ENCODE measurements at places on chromosomes 3 and 15.

DNA sequence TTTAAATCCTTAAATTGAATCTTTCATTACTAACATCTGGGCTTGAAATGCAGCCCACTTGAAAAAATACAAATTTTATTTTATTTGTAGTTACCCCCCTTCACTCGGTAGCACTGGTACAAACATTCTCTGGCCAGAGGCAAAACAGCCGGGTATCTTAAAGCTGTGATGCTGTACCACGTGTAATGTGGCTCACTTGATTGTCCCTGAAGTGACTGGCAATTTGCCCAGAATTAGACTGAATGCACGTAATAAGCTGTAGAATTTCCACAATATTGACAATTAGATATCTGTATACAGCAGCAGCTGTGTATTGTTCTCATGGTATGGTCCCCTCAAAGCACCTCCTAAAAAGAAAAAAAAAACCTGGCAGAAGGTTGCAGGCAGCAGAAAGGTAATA is 192.8 kb upstream of the TBC1D5 start:
- no peak for DNase-seq

GRCh38 chr3:100084100-100084806 is 30.0 kb downstream of the FILIP1L start:
- DNase-seq, result no peak

DNA sequence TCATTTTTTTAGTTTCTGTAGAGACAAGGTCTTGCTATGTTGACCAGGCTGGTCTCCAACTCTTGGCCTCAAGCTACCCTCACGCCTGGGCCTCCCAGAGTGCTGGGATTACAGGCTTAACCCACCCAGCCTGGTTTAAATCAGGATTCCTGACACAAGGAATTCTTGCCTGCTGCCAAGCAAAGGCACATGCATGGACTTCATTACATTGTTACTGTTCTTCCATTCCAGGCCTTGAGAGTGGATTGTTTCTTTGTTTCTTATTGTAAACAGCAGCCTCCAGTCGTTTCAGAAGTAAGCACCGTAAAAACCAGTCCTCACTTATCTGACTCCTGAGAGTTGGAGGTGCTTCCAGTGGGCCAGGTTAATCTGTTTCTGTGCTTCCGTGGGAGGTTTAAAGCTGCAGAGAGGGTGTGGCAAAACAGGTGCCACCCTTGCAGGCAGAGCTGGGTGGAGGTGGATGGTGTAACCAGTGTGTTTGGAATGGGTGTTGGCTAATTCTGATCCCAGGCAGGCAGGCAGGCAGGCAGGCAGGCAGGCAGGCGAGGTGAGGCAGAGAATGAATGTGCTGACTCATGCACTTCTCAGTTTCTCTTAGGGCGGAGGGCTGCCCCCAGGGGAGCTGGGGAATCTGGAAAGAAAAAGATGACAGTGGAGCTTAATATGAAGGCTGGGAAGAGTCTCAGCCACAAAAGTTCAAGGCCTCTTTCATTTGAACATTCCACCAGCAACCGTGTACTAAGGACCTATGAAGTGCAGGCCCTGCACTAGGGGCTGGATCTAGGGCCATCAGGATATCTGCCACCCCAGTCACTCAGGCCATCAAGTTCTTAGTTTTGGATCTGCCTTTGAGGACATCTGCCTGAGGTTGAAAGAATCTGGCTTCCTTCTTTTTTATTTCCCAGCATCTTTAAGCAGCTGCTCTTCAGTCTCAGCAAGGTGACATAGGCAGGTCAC is 37.0 kb upstream of the CDCP1 start:
- no peak for DNase-seq

- DNase-seq, result no peak
These were observed 55.5 kb downstream of the GLDN start for GRCh38 chr15:51396921-51397320.

- DNase-seq, result no peak
These were observed 255.3 kb upstream of the ZPLD1 start for GRCh38 chr3:102179326-102180177.

DNA sequence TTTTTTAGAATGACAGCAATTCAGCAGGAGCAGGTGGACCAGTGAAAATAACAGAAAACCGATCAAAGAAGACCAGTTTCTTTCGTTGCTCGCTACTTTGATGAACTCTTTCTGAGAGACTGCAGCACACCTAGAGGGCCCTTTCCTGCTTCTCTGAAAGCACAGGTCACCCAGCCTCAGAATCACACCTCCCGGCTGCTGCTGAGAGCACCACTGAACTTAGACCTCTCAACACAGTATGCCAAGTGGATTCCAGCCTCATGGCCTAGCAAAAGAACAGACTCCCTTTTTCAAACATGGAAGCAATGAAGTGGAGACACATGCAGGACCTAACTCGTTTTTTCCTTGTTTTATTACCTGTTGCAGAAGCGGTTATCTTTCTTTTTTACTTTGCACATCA is 13.9 kb upstream of the APH1B start:
- no peak for DNase-seq

DNA sequence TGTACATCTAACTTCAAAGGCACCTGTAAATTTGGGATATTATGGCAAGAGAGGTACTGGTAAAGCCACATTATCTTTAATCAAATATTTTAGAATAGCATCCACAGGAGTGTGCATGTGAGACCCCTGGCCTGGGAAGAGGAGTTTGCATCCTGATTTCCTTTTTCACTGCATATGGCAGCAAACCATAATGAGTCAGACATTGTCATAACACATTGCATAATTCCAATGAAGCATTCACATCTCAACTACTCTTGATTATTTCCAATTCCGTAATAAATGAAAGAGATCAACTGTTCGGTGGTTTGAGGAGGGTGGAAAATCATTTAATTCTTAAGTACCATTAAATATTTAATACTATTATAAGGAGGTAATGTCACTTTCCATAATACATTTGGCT is 215.0 kb downstream of the MECOM start:
- no peak for DNase-seq

DNA sequence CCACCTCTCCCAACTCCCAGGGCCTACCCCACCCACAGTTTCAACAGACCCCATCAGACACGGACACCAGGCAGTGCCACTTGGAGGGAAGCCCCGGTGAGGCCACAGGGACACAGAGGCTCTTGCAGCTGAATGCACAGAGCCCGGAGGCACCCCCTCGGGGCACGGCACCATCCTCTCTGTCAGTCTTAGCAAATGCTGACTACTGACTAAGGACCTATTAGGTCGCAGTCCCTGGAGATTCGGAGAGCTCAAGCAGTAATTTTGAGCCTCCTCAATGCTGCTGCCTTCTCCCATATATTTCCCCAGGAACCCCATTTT is 79.9 kb downstream of the VGLL4 start:
- no peak for DNase-seq

GRCh38 chr15:93428150-93428549 is 339.1 kb upstream of the RGMA start:
- DNase-seq, result no peak

GRCh38 chr3:184343200-184343876 is 5.9 kb downstream of the FAM131A start:
- no peak for DNase-seq

- no peak for DNase-seq
These were observed 46.0 kb downstream of the MEIS2 start for GRCh38 chr15:37054336-37054735.

Data from stimulated activated CD4-positive, alpha-beta T cell treated with anti-CD3 and anti-CD28 coated beads, Interleukin-12 subunit alpha, Interleukin-12 subunit beta, amount 100 ng/mL, for 4 hours (primary cell).